Naive B cell (primary cell): ENCODE measurements at places on chromosomes 7 and 10.
A peak's percentile ranks its signal among the peaks of the same experiment; 100 is the strongest.

GRCh38 chr7:35019179-35019729 is 18.0 kb downstream of the DPY19L1 start:
- H3K27ac ChIP-seq = peak overlapping the region; percentile 88
- H3K4me3 ChIP-seq = no peak overlapping the region
- no peak for DNase-seq
- peaks cover 5% of the 10 kb centered on the region for H3K36me3 ChIP-seq
- H3K4me1 ChIP-seq = peaks cover 10% of the 10 kb centered on the region

DNA sequence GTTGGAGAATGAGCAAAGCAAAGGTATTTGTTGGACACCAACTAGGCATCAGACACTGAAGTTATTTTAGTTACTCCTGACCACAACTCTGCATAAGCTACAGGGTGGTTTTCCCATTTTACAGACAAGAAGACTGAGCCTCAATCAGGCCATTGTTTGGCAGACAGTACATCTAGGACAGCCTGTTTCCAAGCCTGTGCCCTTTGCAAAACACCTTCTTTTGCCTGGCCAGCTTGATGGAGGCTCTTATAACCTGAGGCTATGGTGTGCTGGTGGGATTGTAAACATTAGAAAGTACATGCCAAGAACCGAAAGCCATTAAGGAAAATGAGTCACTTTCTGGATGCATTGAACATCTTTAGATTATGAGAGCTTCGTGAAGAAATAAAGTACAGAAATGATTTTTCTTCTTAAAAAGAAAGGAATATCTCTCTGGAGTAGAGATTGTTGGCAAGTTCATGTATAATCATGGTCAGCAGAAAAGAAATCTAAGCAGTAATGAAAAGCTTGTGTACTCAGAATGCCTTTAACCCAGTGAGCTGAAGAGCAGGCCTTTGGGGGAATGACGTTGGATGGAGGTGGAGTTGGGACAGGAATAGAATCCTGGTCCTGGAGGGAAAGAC is 140.6 kb downstream of the KIAA1217 start:
- H3K4me1 ChIP-seq = no peaks in the 10 kb centered on the region
- H3K4me3 ChIP-seq = no peak overlapping the region
- no peaks in the 10 kb centered on the region for H3K27me3 ChIP-seq

GRCh38 chr7:28787106-28787505 is 171.0 kb downstream of the TRIL start:
- H3K27me3 ChIP-seq = peaks cover 5% of the 10 kb centered on the region
- H3K36me3 ChIP-seq = no peaks in the 10 kb centered on the region
- H3K4me1 ChIP-seq = peaks cover 15% of the 10 kb centered on the region

DNA sequence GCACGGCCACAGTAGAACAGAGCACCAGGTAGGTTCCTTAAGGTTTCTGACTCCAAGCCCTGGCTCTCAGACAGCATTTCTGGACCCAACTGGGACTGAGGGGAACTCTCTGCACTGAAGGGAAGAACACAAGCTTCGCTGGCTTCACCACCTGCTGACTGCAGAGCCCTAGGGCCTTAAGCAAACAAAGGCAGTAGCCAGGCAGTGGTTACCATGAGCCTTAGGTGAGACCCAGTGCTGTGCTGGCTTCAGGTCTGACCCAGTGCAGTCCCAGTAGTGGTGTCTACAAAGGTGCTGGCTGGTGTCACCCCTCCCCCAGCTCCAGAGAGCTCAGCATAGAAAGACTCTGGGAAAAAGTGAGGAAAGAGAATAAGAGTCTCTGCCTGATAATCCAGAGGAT is 59.5 kb downstream of the SIRT1 start:
- no peak for DNase-seq
- H3K27ac ChIP-seq = no peak overlapping the region
- no peaks in the 10 kb centered on the region for H3K4me1 ChIP-seq

- H3K36me3 ChIP-seq = no peaks in the 10 kb centered on the region
- H3K4me1 ChIP-seq = peaks cover 40% of the 10 kb centered on the region
- no peak overlapping the region for H3K27ac ChIP-seq
- no peak for DNase-seq
- H3K27me3 ChIP-seq = no peaks in the 10 kb centered on the region
Measured at GRCh38 chr10:50550291-50550839, 73.4 kb downstream of the SGMS1 start.

GRCh38 chr7:93985101-93985500 is 19.1 kb downstream of the BET1 start:
- DNase-seq = no peak
- no peaks in the 10 kb centered on the region for H3K4me1 ChIP-seq
- peaks cover 5% of the 10 kb centered on the region for H3K36me3 ChIP-seq
- no peak overlapping the region for H3K27ac ChIP-seq
- H3K4me3 ChIP-seq = no peak overlapping the region
- H3K27me3 ChIP-seq = no peaks in the 10 kb centered on the region

GRCh38 chr10:46542567-46543465 is 13.6 kb downstream of the GPRIN2 start:
- peaks cover 7% of the 10 kb centered on the region for H3K36me3 ChIP-seq
- peaks cover 33% of the 10 kb centered on the region for H3K27me3 ChIP-seq
- peaks cover 7% of the 10 kb centered on the region for H3K4me1 ChIP-seq
- no peak overlapping the region for H3K4me3 ChIP-seq
